Ureter (tissue), 1 donor: ENCODE measurements at places on chromosomes 6 and 20. TPM values are rescaled to one million over a fixed set of nuclear protein-coding genes. Genes with fewer than 3 reads are reported as not detected.

DNA sequence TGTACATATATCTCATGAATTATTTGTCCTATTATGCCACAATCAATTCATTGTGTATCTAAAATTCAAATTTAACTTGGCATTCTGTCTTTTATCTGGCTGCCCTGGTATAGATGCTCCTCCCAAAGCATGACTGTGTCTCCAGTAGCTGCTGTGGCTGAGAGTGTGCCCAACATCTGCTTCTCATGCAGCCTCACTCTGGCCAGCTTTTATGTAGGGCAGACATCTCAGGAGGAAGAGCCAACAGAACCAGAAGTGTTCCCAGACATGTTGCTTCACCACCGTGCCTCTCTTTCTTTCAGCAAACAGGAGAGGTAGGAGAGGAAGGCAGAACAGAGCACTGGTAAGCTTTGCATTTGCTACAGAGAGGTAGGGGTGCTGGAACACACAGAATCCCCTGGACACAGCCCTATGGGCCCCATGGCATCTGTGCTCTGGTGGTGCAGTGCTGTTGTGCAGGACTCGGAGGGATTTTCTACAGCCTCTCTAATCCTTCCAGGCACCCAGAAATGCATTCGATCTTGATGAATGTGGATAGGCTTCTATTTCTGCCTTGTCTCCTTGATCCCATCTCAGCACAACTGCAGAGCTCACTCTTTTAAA is 637.1 kb downstream of the UTRN start:
- no peak for DNase-seq

- no peak for DNase-seq
These were observed 30.9 kb upstream of the DSN1 start for GRCh38 chr20:36804425-36804824.

DNA sequence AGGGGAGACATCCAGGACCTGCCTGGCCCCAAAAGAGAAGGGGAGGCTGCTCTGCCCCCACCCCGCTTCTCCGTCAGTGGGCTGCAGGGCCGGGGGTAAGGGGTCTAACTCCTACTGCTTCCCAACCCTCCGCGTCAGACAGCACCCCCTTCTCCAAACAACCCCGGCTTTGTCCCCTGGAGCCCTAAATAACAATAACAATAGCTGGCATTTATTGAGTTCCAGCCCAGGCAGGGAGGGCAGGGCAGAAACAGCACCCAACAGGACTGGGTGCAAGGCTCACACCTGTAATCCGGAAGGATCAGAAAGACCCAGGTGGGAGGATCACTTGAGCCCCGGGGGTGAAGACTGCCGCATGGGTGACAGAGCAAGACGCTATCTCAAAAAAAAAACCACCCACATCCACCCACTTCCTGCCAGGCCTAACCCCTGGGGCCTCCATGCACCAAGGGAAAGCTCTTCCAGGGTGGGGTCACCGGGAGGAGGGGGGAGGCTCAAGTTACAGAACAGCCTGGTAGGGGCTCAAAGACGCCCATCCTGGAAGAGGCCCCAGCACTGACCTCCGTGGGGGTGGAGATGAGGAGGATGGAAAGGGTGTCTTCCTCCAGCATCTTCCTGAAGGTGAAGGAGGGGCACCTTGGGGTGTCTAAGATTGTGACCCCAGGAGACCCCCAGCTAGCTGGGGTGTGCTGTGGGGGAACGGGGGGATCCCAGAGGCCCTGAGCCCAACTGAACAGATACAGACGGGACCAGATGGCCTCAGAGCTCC is 1.3 kb upstream of the FNDC11 start:
- no peak for DNase-seq

SALL4 gene
- total RNA-seq = 2.3 TPM

TMEM244 gene
- total RNA-seq = not detected

SLC16A10 gene
- 1.8 TPM for total RNA-seq
